ENCODE measurements at places on chromosomes 6 and 20.

- no peak for DNase-seq
These were observed 59.1 kb downstream of the EZR start for GRCh38 chr6:158759966-158760617.

DNA sequence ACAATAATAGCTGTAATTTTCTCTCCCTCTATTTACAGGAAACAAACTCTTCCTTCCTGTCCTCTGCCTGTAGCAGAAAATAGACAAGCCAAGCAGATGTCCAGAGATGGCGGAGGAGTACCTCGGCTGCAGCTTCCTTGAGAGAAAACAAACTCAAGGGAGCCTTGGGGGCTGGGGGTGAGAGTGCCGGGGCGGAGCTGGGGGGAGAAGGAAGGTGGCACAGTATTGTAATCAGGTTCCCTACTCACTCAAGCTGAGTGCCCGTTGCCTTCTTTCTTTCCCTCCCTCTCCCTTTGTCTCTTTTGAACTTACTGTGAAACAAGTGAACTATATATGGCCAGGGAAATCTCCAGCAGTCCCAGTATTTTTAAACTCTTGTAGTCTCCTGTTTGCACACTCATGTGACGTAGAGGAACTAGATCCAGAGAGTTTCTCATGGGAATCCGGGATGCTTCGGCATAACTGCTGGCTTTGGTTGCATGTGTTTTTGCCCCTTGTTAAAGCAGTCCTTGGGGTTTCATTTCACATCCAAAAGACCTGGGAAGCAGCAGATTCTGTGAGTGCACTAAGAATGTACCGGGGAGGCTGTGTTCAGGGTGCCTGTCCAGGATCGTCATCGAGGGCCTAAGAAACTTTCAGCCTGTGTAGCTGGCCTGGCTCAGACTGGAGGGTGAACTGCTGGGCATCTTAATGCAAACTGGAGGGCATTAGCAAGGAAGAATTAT, 44.6 kb upstream of the HDDC2 start:
- DNase-seq, result no peak

DNA sequence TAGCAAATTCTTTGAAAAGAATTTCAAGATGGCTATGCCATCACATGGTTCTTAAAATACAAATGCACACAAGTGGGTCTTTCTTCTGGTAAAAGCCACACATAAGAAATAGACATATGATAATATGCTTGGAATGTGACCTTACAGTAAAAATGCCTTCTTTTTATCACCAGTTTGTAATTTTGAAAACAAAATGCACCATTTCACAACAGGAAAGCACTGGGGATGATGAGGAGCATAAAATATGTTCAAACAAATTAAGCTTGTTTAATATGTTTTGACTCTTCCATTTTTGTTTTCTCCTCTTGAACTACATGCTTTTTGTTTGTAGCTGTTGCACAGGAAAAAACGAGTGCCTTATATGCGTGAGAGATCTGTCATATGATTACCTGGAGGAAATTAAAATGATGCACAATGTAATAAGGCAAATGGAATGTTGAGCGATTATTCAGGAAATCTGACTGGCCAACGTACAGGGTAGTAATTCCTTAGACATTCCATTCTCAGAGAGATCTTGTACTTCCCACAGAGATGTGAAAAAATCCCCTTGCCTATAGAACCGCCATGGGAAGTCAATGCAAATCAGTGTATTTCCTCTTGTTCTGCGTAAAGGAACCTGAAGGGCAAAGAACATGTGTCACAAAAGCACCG, 911.6 kb downstream of the TFAP2A start:
- DNase-seq, result no peak

DNA sequence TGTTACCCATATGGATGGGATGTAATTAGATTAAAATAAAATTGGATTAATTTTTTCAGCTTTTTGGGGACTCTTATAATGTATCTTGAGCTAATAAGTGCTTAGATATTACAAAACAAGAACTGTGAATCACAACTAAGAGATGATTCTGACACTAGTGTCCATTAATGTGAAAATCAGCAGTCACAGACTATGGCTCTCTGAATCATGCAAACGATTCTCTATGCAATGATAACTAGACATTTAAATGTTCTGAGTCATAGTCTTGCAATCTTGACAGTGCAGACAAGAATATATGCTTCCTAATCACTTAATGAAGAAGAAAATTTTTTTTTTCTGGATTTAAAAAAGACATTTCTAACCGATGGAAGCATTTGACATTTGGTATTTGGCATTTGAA, 82.2 kb upstream of the OPRM1 start:
- no peak for DNase-seq

- no peak for DNase-seq
These were observed 20.8 kb downstream of the DUSP22 start for GRCh38 chr6:313087-313486.

- no peak for DNase-seq
These were observed 75.9 kb upstream of the SYNJ2 start for GRCh38 chr6:157905590-157906342.

DNA sequence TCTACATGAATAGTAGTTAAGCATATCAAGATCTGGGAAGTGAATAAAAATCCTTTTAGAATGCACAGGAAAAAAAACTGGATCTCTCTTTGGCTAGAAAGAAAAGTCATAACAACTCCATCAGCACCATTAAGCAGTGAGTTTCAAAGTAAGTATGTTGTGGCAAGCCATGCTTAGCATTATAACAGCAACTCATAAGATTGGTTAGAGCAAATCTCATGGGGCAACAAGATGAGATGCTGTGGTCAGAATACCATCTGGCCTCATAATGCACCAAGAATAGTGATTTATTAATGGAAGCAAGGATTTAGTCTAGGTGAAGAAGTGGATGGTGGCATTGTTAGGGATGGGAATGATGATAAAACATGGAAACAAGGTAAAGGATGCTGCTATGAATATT, 159.4 kb downstream of the PHF3 start:
- no peak for DNase-seq

DNA sequence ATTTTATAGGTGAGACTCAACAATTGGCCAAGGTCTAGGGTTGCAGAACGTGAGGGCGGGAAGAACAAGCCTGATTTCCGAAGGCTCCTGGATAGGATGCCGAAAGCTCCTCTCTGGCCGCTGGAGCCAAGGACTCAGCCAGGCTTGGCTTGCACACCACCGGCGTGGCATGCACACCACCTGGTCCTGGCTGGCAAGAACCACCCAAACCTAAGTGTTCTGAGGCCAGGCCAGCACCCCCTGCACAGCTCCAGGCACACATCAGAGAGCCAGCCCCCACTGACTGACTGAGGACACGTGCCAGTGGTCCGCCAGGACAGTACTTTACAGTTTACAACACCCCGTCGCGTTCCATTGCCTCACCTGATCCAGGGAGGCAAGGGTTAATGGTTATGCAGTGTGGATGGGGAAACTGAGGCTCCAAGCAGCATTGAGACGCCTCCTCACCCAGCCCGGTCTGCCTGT, 414 bp downstream of the TGM2 start:
- DNase-seq, result no peak

DNA sequence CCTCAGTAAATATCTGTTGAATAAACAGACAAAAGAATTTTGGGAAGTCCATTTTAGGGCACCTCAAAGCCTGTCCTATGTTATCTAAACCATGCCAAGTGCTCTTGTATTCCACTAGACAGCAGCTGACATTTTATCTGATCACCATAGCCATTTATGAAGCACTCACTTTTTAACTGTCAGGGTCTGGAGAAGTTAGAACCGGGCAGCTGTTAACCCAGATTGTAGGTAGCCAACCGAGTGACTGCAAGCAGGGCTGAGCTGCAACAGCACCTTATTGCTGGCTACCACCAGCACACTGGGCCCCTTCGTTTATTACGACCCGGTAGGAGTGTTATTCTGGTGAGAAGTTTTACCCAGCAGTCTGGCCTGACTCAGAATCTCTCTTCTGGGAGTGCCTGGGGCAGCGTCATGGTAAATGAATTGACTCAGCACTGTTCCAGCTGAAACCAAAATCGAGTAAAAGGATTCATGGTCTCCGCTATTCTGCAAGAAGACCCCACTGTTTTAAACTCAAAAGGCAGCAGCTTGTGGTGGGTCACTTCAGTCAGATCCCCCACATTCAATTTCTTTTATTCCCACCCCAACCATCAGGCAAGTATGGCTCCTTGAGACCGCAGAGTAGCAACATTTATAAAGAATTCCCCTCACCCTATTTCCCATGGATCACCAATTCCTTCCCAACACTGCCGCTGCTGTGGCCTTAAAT, 1.7 kb downstream of the UBE2V1 start:
- peak; percentile 36 for DNase-seq

DNA sequence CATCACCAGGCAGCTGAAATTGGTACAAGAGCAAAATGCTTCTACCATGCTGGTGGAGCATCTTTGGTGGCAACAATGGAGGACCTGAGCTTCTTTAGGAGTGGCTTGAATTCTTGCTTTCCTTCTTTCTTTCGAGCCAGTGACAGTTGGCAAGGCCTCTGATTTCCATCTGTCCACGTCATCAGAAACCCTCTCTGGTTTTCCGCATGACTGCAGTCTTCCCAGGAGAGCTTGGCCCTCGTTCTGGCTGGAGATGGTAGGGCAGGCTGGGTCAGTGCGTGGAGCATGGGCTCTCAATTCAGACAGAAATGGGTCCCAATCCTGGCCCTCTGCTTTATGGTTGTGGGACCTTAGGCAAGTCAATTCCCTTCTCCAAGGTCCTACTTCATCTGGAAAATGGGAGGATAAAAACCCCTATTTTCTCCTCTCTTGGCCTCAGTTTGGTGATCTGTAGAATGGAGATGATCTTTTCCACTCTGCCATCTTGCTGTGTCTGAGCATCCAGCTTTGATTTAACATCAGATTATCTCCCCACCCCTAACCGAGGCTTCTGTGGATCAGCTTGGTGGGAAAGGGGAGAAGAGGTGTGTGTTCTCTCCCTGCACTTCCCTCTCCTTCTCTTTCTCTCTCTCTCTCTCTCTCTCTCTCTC, 3.6 kb upstream of the BPIFB1 start:
- no peak for DNase-seq

DNA sequence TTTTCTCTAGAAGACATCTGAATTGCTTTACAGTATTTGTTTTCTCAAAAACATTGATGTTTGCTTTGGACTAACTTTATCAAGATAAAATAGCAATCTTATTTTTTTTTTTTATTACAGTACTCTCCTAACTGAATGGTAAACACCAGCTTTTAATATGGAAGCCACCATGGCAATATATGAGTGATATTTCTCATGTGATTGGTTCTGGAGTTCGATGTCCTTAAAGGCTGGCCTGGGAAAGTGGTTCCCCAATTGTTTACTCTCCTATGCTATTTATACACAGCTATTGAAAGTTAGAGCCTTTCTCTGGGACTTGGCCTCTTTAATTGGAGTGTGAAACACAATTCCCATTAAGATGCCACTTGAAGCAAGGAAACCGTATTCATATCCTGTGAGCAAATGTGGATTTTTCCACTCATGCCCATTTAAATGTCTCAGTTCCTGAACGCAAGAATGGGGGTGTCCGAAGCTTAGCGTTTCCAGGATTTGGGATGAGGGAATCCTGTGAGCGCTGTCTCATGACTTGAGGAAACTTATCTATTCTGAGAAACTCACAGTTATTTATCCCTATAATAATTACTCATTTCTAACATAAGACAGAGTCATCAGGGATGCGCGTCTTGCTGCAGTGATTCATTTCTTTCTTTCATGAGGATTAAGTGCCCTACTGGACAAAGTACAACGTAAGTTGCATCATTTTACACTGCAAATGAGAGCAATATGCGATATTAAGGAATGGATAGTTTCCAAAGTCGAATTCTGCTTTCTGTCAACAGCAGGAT, 143.3 kb upstream of the PREP start:
- DNase-seq, result no peak

GRCh38 chr6:95240514-95240913, 336.8 kb upstream of the MANEA start:
- no peak for DNase-seq

DNA sequence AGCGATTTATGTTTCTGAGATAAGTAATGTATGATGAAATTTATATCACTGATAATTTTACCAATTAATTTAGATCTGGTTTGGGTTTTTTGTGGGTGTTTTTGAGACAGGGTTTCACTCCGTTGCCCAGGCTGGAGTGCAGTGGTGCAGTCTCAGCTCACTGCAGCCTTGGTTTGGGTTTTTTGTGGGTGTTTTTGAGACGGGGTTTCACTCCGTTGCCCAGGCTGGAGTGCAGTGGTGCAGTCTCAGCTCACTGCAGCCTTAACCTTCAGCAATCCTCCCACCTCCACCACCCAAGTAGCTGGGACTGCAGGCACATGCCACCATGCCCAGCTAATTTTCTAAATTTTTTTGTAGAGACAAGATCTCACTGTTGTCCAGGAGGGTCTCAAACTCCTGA, 13.0 kb downstream of the MRS2 start:
- DNase-seq, result no peak

- DNase-seq, result no peak
These were observed 181.2 kb downstream of the TBXT start for GRCh38 chr6:165986311-165986913.

DNA sequence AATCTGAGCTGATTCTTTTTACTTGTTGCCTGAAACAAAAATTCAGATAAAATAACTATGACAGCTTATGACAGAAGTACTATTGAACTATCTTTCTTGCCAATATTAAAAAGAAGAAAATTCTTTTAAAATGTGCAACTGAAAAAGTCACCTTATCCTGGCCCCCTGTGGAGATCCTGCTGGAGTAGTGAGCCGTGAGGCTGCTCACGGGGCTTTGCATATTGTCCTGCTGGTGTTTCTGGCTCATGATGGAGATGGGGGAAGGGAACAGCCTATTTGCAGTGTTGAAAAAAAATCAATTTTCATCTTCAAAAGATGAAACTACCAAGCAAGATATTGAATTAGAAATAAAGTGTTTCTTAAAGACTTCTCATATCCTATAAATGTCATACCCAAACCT, 216.0 kb downstream of the SAMD5 start:
- no peak for DNase-seq

DNA sequence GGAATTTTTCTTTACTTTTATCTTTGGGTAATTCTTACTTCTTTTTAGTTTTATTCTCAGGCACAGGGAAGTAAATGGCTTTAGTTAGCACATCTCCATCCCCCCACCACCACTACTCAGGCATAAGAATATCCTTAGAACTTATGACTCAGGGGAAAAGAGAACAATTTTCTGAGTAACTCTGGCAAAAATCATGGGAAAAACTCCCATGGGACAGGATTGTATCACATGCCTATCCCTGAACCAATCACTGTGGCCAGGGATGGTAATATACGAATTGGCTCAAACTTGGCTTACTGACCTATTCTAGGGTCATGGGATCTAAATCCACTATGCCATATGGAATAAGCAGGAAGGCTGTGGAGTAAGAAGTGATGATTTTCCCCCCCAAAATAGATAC, 339.1 kb downstream of the BTBD3 start:
- no peak for DNase-seq

DNA sequence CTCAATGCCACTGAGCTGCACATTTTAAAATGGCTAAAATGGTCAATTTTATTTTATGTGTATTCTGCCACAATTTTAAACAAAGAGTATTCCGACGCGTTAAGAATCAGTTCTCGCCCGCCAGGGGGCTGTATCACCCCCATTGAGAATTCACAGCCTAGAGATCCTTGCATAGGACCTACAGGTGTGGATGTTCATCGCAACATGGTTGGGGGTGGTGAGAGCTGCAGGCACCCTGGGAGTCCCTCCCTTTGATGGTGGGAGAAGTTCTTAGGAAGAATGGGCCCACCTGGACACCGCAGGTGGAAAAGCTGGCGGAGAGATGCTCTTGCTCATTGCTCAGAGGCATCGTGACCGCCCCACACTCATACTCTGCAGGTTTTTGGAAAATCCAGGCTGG, 63.5 kb downstream of the SLC2A10 start:
- DNase-seq, result no peak

GRCh38 chr6:5481033-5481432, 219.7 kb downstream of the FARS2 start:
- no peak for DNase-seq

- no peak for DNase-seq
These were observed 17.7 kb downstream of the SLC17A5 start for GRCh38 chr6:73636048-73636447.

- no peak for DNase-seq
These were observed 8.4 kb downstream of the FAM120B start for GRCh38 chr6:170314983-170315382.

Measured in stimulated activated CD4-positive, alpha-beta T cell treated with anti-CD3 and anti-CD28 coated beads, Interleukin-2, amount 100 ng/mL, for 4 hours (primary cell).